Skin of body (tissue), 3 donors: ENCODE measurements at places on chromosomes 13 and 19.

DNA sequence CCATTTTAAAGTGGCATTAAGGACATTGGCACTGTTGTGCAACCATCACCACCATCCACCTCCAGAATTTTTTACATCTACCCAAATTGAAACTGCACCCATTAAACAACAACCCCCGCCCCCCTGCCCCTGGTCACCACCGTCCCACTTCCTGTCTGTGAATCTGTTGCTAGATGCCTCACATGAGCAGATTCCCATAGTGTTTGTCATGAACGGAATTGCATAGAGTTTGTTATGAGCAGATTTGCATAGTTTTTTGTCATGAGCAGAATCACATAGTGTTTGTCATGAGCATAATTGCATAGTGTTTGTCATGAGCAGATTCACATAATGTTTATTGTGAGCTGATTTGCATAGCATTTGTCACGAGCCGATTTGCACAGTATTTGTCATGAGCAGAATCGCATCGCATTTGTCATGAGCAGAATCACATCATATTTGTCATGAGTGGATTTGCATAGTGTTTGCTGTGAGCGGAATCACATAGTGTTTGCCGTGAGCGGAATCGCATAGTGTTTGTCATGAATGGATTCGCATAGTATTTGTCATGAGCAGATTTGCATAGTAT lies 54.0 kb upstream of the GTF3A start:
- DNase-seq = no peak

- no peak for DNase-seq
Measured at GRCh38 chr19:38699647-38700349, 44.5 kb downstream of the CAPN12 start.

DNA sequence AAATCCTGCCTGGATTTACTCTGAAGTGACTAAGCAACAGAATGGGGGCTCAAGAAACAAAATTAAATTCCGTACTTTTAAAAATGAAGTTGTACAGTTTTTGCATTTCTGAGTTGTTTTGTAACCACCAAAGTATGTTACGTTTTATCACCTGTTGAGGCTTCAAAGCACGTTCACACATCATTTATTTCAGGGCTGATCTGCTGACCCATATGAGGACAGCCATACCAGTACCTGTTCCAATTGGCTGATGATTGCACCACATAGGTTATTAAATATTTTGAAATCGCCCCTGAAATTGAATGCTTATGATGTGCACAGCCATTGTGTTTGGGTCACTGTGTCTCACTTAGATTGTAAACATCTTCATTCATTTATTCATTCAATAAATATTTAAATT lies 72.0 kb upstream of the FLT1 start:
- no peak for DNase-seq

- no peak for DNase-seq
Measured at GRCh38 chr13:65787082-65787481, 1443.1 kb downstream of the PCDH9 start.

- DNase-seq = no peak
Measured at GRCh38 chr13:36685927-36686326, 12.1 kb downstream of the SERTM1 start.

DNA sequence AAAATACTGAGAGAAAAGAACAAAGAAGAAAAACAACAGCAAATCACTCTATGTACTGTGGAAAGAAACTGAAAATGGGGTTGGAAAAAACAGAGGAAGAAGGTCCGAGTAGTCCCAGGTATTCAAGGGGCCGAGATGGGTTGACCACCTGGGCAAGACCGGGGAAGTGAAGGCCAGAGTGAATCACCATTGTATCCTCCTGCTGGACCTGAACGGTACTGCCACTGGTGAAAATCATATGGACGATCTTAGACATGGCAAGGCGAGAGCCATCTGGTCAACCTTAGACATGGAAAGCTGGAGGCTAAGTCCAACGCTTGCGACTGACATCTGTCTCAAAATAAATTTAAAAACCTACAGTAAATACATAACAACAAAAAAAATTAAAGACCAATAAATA lies 44.4 kb upstream of the ZNF91 start:
- no peak for DNase-seq

DNA sequence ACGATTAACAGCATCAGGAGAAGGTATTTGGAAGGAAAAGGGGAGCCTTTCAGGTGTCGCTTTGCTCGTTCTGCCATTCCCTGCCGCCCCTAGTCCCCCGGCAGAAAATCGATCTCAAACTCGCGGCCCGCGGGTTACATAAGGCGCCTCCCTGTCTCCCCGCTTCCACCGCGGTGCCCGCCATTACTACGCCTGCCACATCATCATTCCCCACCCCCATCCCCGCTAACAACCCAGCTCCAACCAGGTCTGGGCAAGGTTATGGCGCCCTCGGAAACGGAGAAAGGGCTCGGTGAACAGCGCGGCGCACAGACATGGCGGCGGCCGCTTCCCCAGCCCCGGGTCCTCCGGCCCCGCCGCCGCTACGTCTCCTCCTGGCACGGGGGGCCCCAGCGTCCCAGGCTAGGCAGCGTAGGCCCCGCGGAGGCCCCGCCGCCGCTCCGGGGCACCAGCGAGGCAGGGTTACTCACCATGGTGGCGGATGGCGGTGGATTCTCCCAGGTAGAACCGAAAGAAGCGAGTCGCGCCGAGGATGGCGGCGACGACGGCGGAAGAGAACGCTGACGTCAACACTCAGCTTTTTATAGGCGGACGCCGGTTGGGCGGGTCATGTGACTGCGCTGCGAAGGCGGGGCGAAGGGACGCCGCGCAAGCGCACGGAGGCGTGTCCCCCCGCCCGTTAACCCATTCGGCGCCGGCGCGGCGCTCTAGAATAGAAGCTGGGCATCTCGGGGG lies at the start of gene EEF2:
Gene EEF2 (minus strand): TSS at position 556 of the 735 bp plus-strand sequence. CDS start 83 bp downstream, at position 473.
- peak; percentile 89 for DNase-seq

- no peak for DNase-seq
Measured at GRCh38 chr13:41937388-41937787, 23.5 kb downstream of the VWA8 start.

DNA sequence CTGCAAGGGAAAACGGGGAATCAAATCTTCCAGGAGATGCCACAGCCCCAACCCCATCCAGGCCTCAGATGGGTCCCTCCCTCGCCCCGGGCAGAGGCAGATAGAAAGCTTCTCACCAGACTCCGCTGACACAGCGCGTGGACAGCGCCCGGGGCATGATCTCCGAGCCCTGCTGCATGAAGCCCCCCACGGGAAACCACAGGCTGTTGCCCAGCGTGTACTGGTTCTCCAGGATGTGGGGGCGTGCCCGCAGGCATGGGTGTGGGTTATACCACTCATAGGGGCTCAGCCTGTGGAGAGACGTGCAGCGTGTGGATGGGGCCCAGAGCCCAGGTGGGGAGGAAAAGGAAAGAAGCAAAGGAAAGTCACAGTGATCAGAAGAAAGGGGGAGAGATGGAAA lies 27.2 kb upstream of the ATP1A3 start:
- no peak for DNase-seq

GRCh38 chr19:32104153-32104849 lies 241.1 kb upstream of the ZNF507 start:
- DNase-seq = no peak

GRCh38 chr19:22066886-22067285 lies 14.6 kb downstream of the ZNF257 start:
- no peak for DNase-seq

GRCh38 chr19:17235300-17235970 lies 9.4 kb downstream of the OCEL1 start:
- DNase-seq = peak; percentile 21

DNA sequence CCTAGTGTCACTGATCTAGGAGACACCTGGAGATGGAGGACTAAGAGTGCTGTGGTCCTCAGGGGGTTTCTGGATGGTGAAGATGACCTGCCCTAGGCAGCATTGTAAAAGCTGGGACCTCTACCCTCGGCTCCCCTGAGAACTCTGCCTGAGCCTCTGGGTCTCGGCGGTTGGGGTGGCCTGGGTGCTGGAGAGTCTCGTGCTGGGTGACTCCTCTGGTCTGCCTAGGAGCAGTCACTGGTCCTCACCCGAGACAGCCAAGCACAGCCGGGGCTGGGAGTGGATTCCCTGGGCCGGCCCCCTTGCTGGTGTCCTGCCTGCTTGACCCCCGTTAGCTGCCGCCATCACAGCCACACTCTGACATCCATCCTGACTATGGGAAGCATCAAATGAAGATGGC lies 6.7 kb downstream of the KCTD15 start:
- no peak for DNase-seq

DNA sequence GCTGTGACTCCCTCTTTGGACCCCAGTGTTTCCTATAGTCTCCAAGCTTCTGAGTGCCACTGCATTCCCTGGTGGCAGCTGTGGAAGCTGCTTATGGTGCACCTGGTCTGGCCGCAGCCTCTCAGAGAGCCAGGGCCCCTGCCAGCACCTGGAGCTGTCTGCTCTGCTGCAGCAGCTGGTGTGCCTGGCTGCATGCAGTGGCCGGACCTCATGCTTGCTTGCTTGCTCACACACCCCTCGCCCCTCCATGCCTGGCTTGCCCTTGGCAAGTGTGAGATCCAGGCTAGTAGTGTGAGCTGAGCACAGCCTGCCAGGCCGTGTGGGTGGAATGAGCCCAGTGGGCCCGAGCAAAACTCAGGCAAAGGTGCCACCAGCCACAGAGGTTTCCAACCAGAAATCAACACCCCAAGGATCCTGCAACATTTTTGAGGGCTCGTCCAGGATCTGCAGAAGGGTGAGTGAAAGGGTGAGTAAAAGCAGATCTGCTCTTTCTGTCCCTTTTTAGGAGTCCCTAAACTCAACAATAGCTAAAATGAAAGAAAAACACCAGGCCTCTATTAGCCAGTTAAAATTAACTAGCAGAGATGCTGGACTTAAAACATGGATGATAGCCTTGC lies 7.6 kb upstream of the MLLT1 start:
- no peak for DNase-seq

GRCh38 chr19:50268041-50268440 lies 61.1 kb downstream of the KCNC3 start:
- DNase-seq = no peak

GRCh38 chr19:29745253-29745652 lies 30.2 kb upstream of the C19orf12 start:
- no peak for DNase-seq

GRCh38 chr13:45060062-45060461 lies 60.2 kb upstream of the GTF2F2 start:
- no peak for DNase-seq

GRCh38 chr13:79398915-79399314 lies 7.1 kb downstream of the RBM26 start:
- DNase-seq = no peak

DNA sequence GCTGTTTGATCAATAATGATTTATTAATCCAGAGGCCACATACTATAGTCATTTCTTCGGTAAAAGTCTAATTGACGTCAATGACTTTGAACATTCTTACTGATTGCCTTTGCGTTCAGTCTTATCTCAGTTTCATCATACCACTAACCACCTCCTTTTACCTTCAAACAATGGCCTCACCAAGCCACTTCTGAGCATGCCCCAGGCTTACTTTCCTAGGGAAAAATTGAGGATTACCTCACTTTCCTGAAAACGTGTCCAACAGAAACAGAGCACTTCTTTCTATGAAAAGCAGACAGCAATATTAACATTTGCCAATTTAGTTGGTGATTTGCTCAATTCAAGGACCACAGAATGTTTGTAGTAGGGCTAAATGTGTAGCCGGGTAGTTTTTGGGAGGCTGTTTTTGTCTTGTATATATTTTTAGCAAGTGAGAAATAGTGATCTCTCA lies 157.6 kb downstream of the KLF5 start:
- peak; percentile 76 for DNase-seq

DNA sequence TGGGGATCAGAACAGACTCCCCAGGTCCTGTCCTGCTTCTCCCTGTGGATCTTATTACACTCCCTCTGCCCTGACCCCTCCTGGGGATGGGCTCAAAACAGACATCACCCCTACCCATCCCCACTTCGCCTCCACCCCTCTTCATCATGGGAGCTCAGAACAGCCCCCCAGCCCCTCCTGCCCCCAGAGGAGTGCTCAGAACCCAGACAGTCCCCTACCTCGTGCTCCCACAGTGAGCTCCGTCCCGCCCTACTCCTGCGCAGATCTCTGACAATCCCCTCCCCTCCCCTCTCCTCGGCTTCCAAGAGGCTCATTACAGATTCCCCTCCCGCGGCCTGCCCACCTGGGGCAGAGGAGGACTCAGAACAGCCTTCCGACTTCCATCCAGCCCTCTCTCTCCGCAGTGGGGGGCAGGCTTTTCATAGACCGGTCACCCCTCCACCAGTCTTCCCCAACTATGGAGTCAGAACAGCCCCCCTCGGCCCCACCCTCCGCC lies 6.1 kb downstream of the NXNL1 start:
- DNase-seq = no peak

DNA sequence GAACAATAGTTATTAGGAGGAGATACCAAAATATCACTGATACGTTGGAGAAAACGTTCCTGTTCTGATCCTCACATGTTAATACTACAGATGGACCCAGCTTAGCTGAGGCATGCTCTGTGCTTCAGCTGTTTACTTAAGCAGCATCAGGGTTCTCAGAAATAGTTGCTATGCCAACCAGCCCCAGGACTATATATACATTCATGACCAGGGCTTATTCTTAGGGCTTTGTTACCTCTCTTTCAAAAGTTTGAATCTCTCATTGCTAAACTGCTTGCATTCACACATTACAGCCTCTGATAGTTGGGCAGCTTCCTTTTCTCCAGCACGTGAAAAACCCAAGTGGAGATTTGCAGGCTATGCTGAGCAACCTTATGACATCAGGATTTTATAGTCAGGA lies 800.4 kb downstream of the DIAPH3 start:
- no peak for DNase-seq

DNA sequence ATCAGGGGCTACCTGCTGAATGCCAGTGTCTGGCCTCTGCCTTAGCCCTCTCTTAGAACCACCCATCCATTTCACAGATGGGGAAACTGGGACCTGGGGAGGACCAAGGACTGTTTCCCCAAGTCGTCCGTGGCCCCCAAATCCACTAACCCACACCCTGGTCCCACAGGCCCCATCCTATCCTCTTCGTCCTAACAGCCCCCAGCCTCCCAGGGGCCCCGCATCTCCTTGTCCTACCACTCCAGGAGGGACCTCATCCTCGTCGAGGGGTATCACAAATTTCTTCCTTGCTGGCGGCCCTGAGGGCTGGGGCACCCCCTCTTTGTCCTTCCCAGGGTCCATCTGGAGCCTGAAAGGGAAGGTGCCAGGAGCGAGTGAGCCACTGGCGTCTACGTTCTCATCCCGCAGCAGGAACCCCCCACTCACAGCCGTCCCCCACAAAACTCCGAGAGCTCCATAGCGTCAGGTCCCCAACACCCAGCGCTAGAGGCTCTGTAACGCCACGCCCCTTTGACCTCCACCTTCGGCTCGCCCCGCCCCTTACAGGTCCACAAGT lies 606 bp downstream of the ERCC1 start:
- no peak for DNase-seq
